Stimulated activated naive CD4-positive, alpha-beta T cell (primary cell): ENCODE measurements at places on chromosomes 13 and 19.

- DNase-seq: no peak
Measured at GRCh38 chr19:15841875-15842569, 26.6 kb upstream of the OR10H1 start.

- no peak for DNase-seq
Measured at GRCh38 chr13:33257841-33258807, 27.4 kb downstream of the STARD13 start.

DNA sequence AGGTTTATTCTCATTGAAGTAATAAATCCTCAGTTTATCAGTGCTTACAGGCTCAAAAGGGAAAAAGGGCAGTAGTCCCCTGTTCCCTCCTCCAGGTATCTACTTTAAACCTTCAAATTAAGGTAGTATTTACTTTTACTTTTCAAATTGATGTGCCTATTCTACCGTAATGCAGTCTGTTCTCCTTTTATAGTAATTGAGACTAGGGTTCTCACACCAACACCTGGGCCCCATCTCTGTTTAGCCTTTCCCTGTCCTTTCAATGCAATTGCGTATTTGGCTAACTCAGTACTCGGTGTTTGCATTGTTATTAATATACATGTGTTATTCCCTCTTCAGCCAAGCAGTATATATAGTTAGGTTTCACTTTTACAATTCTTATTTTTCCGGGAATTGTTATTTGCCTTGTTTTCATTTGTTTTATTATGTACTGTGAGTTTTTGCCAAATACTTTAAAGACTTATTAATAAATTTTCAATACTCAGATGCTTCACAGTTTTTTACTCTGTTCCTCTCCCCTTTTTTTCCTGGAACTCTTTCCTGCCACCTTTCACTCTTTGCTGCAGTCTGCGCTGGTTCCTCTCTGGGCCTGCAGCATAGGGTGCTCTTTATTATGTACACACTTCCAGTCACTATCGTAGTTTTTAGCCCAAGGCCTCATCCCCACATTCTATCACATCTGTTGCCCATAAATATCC, 30.3 kb downstream of the USPL1 start:
- no peak for DNase-seq

DNA sequence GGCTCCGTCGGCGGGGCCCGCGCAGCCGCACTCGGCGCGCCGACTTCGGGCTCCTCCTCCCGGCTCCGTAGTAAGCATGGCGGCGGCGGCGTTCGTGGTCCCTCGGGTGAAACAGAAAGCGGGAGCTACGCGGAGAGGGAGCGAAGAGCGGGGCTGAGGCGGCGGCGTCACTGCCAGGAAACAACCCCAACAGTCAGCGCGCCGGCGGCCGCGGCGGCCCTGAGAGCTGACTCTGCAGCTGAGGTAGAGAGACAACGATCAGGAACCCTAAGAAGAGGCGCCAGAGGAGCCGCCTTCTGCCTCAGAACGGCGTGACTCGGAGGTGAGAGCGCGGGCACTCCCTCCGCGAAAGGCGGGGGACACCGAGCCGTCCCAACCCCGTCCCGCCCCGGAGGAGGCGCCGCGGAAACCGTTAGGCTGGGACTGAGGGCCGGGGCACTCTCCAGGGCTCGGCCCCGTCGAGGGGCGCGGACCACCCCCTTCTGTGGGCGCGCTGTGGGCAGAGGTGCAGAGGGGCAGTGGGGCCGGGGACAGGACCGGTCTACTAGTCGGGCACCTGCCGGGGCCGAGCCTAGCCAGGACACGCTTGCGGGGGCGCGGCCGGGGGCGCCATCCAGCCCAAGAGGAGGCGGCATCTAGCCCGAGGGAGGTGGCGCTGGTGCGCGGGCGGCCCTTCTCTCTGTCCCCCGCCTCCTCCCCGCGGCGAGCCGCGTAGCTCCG, at the start of gene FNDC3A:
FNDC3A (plus strand) TSS at position 57 of the 720 bp plus-strand sequence. CDS start 30,279 bp downstream, outside the sequence.
- peak; percentile 80 for DNase-seq

- DNase-seq: no peak
Measured at GRCh38 chr13:114078461-114079451, 53.7 kb downstream of the RASA3 start.

- DNase-seq: no peak
Measured at GRCh38 chr13:94829185-94829836, 117.0 kb upstream of the SOX21 start.

GRCh38 chr19:46442808-46443450, 14.2 kb upstream of the PNMA8C start:
- no peak for DNase-seq

DNA sequence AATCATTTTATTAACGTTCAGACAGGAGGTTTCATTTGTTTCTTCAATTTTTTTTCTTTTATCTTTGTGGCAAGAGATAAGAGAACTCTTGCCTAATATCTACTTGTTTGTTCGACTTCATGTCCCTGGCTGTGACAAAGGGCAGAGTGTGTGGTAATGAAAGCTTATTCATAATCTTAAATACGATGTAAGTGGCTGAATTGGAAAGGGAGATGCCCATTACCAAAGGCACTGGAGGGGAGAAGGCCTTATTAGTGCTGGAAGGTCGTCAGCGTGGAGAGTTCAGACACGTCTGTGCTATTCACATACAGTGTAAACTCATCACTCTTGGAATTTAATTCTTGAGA, 54.0 kb downstream of the RFC3 start:
- DNase-seq: no peak

DNA sequence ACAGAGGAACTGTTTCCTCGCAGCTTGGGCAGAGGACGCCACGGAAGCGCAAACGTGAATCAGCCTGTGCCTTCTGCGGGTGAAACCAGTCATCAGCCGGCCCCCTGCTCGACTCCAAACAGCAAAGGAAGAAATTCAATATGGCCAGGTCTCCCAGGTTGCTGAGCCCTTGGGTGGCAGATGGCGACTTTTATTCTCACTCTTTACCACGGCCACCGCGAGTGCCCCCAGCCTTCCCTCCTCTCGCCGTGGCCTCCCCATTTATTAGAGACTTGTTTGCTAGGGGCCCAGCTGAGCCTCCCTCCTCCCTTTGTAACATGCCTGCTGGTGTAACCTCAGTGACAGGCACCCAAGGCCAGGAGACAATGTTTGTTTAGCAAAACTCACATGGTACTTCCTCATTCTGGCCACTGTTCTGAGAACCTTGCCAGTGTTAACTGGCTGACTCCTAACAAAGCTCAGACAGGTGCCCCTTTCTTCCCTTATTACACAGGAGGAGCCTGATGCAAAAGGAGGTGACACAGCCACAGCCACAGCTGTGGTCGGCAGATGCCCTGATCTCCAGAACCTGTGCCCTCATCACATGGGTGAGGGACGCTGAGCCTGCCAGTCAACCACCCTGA, 5.8 kb downstream of the RAB20 start:
- no peak for DNase-seq

- DNase-seq: no peak
Measured at GRCh38 chr13:41459432-41460073, 2.2 kb downstream of the RGCC start.

GRCh38 chr19:35120492-35120891, 4.9 kb downstream of the FXYD3 start:
- DNase-seq: no peak

DNA sequence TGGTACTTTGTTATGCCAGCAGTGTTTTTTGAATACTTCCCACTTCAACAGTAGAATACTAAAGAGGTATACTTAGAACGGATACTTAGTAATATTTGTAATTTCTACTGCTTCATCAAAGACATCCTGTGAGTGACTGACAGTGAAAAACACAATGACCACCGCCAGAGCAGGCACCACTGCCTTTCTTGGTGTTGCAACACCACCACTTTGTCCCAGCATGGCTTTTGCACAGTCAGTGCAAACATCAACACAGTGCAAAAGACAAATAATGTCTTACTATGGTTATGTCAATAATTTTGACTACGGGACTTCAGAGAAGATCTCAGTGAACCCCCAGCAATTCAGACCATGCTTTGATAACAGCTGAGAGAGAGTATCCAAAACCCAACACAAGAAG, 220.5 kb downstream of the RBM26 start:
- DNase-seq: no peak

DNA sequence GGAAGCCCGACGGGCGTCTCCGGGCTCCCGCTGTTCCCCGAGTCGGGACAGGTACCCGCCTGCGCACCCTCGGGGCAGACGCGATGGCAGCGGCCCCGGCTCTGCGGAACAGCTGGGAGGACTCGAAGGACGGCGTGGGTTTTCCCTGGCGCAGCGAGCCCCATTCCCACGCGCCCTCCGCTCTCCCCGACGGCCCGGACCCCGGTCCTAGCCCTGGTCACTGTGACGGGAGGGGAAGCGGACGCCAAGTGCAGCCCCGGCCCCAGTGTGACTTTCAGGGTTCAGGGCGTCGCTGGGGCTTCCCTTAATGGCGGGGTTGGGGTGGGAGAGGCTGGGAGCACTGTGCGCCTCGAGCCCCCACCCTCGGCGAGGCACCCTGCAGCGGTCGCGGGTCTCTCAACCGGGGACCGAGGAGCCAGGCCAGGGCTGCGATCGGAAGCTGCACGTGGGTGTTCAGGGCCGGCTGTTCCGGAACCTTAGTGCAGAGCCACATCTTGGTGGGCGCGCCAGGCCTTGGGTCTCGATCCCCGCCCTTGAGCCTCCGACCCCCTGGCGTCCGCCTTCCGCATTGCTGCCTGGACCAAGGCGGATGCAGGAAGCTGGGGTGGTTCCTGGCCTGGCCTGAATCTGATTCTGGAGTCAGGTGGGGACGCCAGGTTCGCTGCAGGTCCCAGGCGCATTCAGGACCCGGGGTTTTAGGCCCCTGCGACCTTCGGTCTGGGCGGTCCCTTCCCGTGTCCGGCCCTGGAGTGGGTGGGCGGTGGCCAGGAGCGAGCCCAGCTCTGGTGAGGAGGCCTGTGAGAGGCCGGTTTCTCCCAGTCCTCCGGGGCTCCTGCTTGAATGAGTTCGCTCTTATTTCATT, 3.5 kb downstream of the LGALS7B start:
- DNase-seq: peak; percentile 16

DNA sequence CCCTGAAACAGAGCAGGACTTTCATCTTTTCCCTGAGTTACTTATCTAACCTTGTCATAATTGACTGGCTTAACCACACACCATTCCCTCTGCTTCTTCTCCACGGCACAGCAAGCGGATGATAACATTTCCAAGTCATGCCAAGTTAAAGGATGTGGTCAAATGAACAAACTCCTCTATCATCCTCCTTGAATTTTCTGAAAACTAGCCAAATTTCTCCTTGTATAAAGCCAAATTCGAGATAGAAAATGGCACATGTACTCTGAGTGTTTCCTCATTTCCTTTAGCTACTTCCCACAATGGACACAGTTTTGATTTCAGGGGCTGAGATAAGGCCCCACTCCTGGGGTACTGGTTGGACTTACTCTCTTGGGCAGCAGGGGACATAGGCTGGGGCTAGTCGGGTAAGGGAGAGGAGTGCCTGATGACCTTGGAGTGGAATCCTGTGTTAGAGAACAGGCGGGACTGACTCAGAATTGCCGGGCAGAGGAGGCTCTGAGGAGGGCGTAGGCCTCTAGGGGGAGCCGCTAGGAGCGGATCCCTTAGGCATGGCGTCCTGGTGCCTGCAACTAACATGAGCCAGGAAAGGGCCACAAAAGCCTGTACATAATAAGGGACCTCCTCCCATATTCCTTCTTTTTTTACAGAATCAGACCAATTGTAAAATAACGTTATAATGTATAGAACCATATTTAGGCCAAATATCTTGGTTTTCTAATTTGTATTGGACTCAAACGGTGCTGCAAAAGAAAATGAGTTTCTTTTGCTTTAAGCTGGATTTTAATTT, 20.3 kb upstream of the TMTC4 start:
- DNase-seq: no peak

DNA sequence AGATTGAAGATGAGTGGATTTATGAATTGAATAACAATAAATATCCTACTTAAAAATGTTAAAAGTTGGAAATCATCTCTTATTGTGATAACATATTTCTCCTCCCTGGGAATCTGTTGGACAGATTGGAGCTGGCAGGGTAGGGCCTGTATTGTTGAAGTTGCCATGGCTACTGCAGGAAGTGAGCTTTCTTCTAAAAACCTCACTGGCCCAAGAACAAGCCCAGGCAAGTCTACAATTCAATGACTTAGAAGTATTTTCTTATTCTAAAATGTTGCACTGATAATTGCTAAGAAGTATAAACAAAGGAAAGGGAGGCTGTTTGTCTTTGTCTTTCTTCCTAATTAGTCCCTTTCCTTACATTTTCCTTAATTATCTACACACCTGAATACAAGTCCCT, 112.1 kb downstream of the DLEU7 start:
- no peak for DNase-seq

- peak; percentile 4 for DNase-seq
Measured at GRCh38 chr13:59906413-59907049, 257.2 kb downstream of the DIAPH3 start.

- DNase-seq: no peak
Measured at GRCh38 chr19:6415591-6416190, 8.9 kb downstream of the KHSRP start.

DNA sequence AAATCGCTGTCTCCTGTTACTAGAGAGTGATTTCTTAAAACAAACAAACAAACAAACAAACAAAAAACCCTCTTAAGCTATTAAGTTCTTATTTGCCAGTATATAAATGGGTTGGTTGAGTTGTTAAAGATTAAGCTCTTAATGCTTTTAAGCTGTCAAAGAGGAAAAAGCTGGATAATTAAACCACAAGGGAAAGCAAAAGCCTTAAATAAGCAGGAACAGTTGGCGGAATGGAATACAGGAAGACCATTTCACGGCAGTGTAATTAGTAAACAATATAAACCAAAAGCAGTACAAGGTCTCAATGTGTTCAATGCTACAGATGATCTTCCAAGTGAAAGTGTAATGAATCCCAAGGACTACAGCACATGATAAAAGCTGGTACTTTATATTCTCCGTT, 32.2 kb upstream of the GGACT start:
- DNase-seq: no peak

DNA sequence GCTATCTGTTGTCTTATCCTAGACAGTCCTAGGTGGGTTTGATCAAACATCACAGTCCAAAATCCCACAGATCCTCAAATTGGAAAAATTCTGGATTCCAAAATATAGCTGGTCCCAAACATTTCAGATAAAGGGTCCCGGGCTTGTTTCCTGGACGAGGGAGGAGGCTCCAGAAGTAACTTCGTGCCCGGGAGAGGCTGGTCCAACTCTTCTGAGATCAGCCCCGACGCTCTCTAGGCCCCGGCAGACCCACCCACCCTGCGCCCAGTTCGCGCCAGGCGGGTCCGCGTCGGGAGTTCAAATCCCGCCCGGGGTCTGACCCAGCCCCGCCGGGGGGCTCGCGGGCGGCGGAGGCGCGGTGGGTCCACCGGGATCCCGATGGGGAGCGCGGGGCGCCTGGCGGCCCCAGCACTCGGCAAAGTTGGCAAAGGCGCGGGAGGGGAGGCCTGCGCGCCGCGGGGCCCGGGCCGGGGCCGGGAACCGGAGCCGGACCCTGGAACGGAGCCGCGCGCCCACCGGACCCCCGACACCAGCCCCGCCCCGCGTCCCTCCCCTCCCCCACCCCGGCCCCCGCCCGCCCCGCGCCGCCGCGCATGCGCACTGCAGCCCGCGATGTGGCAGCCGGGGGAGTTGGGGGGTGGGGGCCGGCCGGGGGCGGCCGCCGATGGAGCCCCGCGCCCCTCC, 513 bp downstream of the MIER2 start:
- DNase-seq: peak; percentile 72

GRCh38 chr13:99331881-99332293, 24.7 kb upstream of the GPR183 start:
- DNase-seq: no peak

- no peak for DNase-seq
Measured at GRCh38 chr19:52991484-52991883, 22.2 kb upstream of the ERVV-1 start.
